ENCODE measurements at places on chromosomes 2 and 18.

GRCh38 chr2:70647873-70648481, 94.4 kb upstream of the TGFA start:
- DNase-seq, result peak; percentile 27

DNA sequence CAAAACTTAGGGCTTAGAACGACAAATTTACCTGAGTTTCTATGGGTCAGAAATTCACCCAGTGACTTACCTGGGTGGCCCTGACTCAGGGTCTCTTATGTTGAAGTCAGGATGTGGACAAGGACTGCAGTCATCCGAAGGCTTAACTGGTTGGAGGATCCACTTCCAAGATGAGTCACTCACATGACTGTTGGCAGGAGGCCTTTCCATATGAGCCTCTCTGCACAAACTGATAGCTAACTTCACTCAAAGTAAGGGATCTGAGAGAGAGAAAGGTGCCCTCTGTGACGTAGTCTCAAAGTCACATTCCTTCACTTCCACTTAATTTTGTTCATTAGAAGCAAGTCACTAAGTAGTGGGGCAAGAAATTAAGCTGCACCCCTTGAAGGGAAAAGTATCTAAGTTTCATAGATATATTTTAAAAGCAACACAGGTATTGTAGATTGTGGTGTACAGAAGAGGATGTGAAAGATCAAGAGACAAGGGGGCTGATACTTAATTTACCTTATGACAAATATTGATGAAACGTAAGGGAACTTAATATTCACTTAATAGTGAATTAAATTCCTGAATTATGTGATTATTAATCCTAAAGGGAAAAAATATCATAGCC, 48.4 kb downstream of the TANK start:
- no peak for DNase-seq

DNA sequence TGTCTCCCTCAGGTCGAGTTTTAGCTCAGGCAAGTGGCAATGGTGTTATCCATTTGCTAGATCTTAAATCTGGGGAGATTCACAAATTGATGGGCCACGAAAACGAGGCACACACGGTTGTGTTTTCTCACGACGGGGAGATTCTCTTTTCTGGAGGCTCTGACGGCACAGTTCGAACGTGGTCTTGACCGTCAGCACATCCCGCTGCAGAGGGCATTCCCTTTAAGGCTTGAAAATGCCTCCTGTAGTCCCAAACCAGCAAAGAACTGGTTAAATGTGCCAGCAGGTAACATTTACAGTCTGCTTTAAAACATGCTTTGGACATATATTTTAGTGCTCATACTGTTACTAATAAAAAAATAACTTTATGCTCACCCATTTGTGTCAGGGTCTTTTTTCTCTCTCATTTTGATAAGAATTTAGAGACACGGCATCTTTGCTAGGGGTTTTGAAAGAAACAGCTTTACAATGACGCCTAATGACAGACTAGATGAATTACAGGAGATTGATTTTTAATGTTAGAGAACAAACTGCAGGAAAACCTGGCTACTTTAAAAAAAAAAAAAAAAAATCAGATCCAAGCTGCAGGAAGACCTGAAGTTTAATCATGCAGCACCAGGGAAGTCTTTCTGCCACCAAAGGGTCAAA, 602 bp upstream of the VWC2L start:
- DNase-seq, result no peak

GRCh38 chr2:209998596-209998995, 3.8 kb upstream of the RPE start:
- no peak for DNase-seq

DNA sequence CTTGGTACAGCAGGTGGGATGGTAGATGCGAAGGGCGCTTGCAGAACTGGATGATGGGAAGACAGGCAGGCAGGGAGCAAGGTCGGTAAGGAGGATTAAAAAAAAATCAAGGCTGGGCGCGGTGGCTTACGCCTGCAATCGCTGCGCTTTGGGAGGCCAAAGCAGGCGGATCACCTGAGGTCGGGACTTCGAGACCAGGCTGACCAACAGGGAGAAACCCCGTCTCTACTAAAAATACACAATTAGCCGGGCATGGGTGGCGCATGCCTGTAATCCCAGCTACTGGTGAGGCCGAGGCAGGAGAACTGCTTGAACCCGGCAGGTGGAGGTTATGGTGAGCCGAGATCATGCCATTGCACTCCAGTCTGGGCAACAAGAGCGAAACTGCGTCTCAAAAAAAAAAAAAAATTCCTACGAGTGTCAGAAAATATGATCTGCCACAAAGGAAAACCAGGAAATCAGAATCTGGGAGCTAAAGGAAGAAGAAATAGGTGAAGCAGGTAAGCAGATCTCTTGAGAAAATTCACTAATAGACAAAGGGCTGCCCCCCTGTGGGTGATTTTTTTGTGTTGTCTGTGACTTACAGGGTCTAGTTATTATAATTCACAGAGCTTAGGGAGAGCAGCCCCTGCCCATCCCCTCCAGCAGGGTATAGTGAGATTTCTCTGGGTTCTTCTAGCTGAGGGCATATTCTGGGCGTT, 46.2 kb downstream of the C2orf42 start:
- DNase-seq, result no peak

GRCh38 chr18:21115519-21116411, 4.2 kb upstream of the ROCK1 start:
- no peak for DNase-seq

DNA sequence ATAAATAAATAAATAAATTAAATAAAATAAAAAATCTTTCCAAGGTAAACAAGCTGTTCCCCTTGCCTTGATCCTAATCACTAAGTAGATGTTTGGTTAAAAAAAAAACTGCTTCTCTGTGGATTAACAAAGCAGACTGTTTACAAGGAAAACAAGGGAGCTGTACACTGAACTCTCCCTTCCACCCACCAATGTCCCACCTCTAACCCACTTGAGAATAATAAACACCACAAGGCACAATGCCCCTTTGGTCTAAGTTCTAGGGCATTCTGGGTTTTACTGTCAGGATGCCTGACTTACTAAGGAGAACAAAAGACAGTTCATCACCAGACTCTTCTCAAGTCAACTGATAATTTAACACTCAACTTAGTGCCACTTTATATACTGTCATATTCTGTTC, 83.5 kb downstream of the NCKAP1 start:
- DNase-seq, result no peak

DNA sequence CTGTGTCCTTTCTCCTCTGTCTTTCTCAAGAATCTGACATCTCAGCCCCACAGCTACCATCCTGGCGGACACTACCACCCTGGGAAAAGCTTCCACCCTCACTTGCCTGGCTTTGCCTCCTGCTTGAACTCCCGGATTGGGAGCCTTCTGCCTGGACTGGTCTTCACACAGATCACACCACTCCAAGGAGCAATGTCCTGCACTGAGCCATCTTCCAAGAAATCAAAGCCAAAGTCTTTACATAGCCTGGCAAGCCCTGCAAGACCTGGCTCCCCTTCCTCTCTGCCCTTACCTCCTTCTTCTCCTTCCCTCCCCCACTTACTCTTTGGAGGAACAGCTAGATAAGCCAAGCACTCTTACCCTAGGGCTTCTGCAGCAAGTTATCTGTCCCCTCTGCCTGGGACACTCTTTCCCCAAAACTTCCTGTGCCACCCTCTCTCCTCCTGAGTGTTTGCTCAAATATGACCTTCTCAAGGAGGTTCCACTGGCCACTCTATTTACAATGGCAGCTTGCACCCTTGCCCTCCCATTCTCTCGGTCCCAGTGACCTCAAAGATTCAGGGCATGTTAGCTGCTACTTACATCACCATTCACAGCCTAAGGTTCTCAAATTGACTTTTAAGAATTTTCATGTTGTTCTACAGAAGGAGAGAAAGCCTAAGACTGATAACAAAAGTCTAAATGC, 9.7 kb downstream of the ATP8B1 start:
- DNase-seq, result no peak

DNA sequence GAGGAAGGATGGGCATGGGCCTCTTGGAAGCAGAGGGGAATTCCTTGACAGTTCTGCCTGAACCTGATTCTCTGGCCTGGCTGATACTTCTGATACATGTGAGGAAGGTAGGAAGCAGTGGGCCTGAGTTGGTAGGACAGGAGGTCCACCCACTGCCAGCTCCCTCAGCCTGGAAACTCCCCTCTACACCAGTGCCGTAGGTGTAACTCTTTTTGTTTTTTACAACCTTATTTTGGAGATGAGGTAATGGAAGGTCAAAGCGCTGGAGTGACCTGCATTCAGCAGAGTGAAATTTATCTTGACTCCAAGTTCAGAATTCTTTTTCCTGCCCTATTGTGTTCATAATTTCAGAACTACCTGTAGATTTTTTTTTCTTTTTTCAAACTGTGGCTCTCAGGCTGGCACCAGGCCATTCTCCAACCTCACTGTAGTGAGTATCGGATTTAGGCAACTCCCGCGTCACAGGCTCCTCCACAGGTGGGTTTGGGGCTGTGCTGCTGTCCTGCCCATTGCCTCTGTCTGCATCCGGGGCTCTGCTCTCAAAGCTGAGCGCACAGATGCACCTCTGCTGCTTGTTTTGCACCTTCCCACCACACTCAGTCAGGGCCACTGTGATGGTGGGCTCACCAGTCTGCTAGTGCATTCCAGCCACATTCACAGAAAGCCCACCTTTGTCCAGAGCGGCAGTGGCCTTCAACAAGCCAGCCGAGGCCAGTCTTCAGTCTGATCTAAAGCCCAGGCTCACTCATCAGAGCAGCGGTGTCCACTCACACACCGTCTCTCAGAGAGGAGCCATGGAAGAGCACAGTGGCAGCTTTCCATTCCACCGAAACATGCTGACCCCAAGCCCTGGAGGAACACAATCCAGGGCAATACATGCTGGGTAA, 87.2 kb downstream of the UXS1 start:
- DNase-seq, result no peak

GRCh38 chr2:42073739-42074503, 26.1 kb downstream of the PKDCC start:
- no peak for DNase-seq

Measured in activated CD8-positive, alpha-beta memory T cell treated with anti-CD3 and anti-CD28 coated beads for 1 hour (primary cell).